Stimulated activated CD8-positive, alpha-beta memory T cell treated with anti-CD3 and anti-CD28 coated beads, Interleukin-4, amount 100 ng/mL, for 4 hours (primary cell): ENCODE measurements at places on chromosomes 12 and 14.

GRCh38 chr14:99758121-99758821 is 34.9 kb upstream of the EML1 start:
- no peak for DNase-seq

- no peak for DNase-seq
Observed at GRCh38 chr12:41983394-41983793, 161.3 kb downstream of the GXYLT1 start.

GRCh38 chr14:55936691-55937090 is 181.5 kb upstream of the PELI2 start:
- no peak for DNase-seq

DNA sequence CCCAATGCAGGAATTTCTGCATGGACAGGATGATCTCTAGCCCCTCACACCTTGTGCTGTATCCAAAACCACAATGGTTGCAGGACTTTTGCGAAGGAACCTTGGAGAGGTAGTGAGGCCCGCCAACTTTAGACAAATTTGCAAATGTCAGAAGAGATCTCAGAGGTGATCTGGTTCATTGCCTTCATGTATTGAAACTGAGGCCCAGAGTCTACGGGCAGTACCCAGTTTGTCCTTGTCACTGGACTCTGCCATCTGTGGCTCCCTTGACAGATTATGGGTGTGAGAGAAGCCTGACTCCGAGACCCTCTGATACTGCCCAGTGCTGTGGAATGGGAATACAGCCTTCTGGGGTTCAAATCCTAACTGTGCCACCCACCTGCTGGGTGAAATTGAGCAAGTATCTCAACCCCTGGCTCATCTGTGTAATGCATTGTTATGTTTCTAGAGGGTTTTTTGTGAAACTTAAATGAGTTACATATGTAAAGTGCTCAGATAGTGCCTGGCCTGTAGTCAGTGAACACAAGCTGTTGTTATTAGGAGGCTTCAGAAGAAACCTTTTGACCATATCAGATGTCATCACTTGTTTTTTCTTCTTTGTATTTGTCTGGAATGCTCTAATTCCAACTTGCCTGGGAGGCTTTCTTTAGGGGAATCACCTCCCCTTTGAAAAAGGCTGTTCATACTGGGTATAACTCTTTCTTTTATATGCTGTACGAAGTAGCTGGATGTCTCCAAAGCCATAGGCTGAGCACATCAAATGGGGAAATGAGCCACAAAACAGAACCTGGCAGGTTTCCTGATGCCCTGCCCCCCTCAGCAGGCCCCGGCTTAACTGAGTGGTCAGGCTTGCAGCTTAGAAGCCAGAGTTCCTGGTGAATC is 71.4 kb upstream of the SRSF5 start:
- no peak for DNase-seq

GRCh38 chr14:55684956-55685584 is 105.1 kb downstream of the KTN1 start:
- DNase-seq, result no peak

- no peak for DNase-seq
Observed at GRCh38 chr14:99064262-99064954, 207.6 kb downstream of the BCL11B start.

- no peak for DNase-seq
Observed at GRCh38 chr12:70255311-70255710, 12.1 kb downstream of the CNOT2 start.

GRCh38 chr14:82905762-82906161 is 1372.1 kb upstream of the SEL1L start:
- DNase-seq, result no peak

DNA sequence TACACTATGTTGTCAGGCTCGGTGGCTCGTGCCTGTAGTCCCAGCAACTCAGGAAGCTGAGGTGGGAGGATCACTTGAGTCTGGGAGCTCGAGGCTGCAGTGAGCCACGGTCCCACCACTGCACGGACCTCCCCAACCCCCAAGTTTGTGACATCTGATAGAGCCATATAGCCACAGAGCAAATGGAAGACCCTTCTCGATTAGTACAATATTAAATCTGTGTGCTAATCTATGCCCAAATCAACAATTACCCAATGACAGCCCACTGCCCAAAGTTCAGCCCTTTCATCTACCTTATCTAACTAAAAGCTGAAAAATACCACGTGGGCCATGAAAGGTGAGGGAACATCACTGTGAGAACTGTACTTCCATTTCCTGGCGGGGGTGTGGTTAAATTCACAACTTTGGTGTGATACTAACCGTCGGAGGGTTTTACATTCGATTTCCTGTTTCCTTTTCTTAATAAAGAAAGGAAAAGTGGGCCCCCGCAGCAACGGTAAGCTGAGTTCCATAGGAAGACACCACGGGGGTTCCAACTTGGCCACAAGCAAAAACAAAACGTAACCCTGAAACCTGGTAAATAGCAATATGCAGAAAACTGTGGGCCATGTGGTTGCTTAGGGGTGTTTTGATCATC is 31.2 kb upstream of the FOS start:
- DNase-seq, result peak; percentile 41

GRCh38 chr14:99737451-99737951 is 53.4 kb downstream of the CYP46A1 start:
- DNase-seq, result no peak

GRCh38 chr14:77985211-77985615 is 185.0 kb upstream of the NRXN3 start:
- DNase-seq, result no peak

GRCh38 chr12:28413460-28414109 is 223.3 kb downstream of the CCDC91 start:
- DNase-seq, result no peak

GRCh38 chr14:25044106-25044698 is 5.7 kb downstream of the STXBP6 start:
- no peak for DNase-seq

DNA sequence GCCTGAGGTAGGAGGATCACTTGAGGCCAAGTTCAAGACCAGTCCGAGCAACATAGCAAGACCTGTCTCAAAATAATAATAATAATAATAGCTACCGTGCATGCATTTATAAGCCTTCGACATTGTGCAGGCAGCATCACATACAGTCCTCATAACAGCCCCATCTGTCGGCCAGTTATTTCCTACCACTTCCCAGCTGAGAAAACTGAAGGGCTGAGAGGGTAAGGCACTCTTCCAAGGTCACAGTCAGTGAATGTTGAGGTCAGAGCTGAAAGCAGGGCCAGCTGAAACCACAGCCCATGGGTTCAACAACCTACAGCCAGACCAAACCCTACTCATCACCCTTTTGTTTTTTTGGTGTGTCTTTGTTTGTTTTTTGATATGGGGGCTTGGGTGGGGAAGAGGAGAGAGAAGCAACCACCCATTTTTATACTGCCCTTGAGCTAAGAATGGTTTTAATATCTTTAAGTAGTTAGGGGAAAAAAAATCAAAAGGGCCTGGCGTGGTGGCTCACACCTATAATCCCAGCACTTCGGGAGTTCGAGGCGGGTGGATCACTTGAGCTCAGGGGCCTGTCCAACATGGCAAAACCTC is 16.8 kb upstream of the ITPK1 start:
- no peak for DNase-seq

GRCh38 chr12:57539-57938 is 9.0 kb upstream of the IQSEC3 start:
- no peak for DNase-seq

DNA sequence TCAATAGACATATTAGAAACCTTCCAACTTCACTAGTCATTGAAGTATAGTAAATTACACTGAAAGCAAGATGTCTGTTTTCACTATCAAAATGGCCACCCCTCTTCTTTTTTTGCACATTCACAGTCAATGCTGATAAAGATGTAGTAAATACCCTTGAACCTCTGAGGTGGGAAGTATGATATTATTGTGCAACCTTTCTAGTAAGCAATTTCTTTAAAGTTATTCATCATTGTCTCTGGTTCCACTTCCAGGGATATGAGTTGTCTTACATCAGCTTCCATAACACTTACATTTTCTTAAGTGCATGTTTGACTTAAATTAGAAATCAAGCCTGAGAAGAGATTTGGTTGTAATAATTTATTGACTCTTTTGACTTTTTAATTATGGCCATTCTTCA is 453.9 kb upstream of the MGAT4C start:
- no peak for DNase-seq

GRCh38 chr14:83624541-83624940 is 1905.4 kb upstream of the FLRT2 start:
- no peak for DNase-seq

- no peak for DNase-seq
Observed at GRCh38 chr12:52608826-52609630, 7.8 kb upstream of the KRT72 start.

GRCh38 chr14:59320361-59320760 is 131.9 kb downstream of the DAAM1 start:
- DNase-seq, result no peak

DNA sequence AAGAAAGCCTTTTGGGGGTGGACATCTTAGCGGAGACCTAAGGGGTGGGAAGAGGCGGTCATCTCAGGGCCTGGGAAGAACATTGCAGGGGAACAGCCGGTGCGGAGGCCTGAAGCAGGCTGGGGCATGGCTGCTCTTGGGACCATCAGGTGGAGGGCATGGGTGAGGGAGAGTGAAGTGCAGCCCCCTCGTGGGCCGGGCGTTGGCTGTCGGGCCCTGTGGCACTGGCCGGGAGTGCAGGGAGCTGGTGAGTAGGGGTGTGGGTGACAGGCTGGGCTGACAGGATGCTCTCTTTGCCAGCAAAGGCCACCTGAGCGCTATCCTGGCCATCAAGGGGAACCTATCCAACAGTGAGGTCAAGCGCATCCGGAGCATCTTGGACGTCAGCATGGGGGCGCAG is 11.7 kb downstream of the TNFAIP2 start:
- DNase-seq, result no peak

DNA sequence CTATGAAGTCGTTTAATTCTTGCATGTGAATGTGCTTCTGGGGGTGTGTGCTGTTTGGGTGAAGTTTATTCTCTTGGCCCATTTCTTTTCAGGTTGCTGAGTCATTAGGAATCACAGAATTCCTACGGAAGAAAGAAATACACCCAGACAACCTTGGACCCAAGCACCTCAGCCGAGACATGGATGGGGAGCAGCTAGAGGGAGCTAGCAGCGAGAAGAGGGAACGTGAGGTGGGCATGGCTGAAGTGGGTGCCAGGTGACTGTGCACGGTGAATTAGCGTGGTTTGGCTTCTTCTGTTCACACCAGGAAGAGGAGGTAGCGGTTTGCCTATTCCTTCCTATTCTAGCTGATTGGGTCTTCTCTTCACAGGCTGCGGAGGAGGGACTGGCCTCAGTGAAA is 19.2 kb downstream of the ZNF839 start:
- DNase-seq, result no peak

- no peak for DNase-seq
Observed at GRCh38 chr12:29569132-29569757, 71.8 kb upstream of the OVCH1 start.

- DNase-seq, result no peak
Observed at GRCh38 chr12:96121271-96121711, 72.9 kb upstream of the ELK3 start.

DNA sequence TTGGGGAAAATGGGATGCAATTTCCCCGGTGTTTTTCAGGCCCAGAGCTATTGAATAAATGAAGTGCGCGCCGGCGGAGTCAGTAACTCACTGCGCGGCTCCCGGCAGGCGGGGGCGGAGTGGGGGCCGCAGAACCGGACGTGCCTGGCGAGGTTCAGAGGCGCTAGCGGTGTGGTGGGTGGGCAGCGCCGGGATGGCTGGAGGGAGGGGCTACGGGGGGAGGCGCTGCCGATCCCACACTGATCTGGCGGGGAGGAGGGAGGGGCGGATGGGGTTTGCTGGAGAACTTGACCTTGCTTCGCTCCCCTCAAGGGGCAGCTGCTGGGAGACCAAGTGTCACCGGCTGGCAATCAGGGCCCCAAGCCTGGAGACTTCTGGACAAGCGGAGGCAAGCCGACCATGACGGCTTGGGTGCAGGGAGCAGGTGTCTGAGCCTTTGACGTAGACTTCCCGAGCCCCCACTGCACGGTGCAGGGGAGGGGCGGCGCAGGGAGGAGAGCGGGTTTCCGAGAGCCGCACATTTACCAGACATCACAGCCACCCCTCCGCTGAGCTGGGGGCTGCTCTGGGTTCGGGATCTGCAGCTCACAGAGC is 174.1 kb upstream of the RTL1 start:
- DNase-seq, result no peak

- DNase-seq, result no peak
Observed at GRCh38 chr12:62288328-62288727, 28.1 kb downstream of the USP15 start.

DNA sequence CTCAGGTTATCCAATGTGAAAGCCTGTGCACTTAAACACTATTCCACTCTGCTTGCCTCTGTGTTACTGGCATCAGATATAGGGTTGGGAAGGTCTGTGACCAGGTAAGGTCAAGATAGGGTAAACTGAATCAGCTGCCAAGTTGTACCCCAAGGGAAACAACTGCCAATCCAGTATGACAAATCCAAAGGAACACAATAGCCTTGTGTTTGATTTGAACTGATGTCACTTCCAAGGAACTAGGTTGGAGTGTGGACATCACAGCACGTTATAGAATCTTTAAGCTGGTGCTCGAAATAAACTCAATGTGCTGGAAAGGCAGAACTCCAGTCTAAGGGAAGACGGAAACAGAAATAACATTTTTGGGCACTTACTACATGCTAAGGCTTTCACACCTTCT is 223.4 kb upstream of the BTG1 start:
- no peak for DNase-seq
